ENCODE measurements at places on chromosomes 7 and 10. TPM values are rescaled to one million over a fixed set of nuclear protein-coding genes. Genes with fewer than 3 reads are reported as not detected.

Gene PTPRN2
- total RNA-seq: 0.78 TPM

Gene TMEM236
- total RNA-seq: 0.14 TPM

Gene SFTPA1
- not detected for total RNA-seq

Gene RNF32
- total RNA-seq: 2.6 TPM

Gene HOXA1
- 3.9 TPM for total RNA-seq

Gene CHAT
- not detected for total RNA-seq

DNA sequence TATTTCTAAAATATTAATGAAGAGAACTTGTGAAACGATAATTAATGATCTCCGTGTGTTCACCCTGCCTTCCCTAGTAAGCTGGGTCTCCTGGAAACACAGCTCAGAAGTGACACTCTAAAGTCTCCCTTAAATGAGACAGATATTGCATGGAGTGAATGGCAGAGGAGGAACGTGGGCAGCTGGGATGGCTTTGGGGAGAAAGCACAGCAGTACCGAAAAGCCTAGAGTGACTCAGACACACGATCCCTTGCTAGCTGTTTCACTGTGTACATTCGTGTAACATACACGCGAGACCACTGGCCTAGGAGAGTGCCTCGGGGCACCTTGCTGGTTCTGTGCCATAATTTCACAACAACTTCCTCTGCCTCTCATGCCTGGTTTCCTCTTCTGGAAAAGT is 199.9 kb upstream of the TCERG1L start:
- no peak for DNase-seq

- peak; percentile 47 for DNase-seq
These were observed 83.6 kb downstream of the KMT2E start for GRCh38 chr7:105097619-105098018.

GRCh38 chr10:93267521-93267920 is 193.8 kb downstream of the CYP26A1 start:
- DNase-seq: no peak

GRCh38 chr10:75344170-75344569 is 57.4 kb downstream of the ZNF503 start:
- DNase-seq: no peak

- peak; percentile 55 for DNase-seq
These were observed 93.0 kb downstream of the NHLRC2 start for GRCh38 chr10:113947184-113948041.

- DNase-seq: no peak
These were observed 33.6 kb downstream of the WASL start for GRCh38 chr7:123715198-123715597.

- no peak for DNase-seq
These were observed 7.7 kb downstream of the NPC1L1 start for GRCh38 chr7:44533301-44534055.

DNA sequence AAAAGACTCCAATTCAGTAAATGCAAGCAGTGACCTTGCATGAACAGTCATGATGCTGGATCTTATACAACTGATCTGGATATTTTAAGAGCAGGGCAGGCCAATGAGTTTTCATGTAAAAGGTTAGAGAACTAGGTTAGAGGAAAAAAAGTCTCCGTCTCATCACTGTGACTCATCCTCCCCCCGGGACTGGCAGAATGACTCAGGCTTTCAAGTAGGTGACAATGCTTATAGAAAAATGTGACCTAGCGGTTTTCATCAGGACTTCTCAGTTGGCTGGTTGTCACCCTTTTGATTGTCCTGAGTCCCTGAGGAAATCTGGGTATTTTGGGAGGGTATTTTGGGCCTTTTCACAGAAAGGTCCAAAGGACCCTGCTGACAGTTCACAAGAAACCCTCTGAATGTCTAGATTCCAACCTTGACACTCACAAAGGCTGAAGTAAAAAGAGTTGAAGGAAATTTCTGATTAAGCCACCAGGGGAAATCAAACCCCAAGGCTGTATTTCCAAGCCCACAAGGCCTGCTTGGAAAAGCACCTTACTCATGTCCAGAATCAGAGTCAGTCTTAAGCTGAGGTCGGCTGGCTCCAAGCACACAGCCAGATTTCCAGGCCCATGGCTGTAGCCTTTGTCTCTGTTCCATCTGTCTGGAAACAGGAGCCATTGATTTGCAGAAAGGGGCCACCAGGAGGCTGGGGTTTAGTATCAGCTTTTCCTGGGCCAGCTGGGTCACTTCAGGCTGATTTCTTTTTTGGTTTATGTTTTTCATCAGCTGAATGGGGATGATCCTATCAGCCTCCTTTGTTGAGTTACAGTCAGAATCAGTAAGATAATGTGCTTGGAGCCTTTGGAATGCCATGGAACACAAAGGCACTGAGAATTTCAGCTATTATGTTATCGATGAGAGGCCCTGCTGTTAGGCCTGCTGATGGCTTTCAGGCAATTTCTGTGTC is 226.4 kb upstream of the HABP2 start:
- DNase-seq: peak; percentile 86

- no peak for DNase-seq
These were observed 210.1 kb downstream of the AUTS2 start for GRCh38 chr7:69808391-69808790.

DNA sequence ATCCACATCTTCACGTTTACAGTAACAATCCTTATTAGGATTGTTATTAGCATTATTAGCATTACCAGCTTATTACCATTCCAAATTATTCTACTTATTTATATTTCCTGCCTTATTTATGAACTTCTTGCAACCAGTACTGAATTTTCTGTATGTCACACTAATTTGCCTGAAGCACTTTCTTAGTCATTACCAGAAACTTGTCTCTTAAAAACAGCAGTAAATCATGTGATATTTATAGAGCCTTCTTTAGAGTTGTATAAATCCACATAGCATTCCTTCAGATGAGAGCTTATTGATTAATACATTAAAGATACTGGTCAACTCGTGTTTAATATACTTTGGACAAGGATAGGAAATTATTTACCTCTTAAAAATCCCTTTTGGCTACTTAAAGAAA is 618.6 kb downstream of the SUGCT start:
- no peak for DNase-seq

GRCh38 chr7:38574086-38574485 is 57.1 kb downstream of the AMPH start:
- DNase-seq: no peak

DNA sequence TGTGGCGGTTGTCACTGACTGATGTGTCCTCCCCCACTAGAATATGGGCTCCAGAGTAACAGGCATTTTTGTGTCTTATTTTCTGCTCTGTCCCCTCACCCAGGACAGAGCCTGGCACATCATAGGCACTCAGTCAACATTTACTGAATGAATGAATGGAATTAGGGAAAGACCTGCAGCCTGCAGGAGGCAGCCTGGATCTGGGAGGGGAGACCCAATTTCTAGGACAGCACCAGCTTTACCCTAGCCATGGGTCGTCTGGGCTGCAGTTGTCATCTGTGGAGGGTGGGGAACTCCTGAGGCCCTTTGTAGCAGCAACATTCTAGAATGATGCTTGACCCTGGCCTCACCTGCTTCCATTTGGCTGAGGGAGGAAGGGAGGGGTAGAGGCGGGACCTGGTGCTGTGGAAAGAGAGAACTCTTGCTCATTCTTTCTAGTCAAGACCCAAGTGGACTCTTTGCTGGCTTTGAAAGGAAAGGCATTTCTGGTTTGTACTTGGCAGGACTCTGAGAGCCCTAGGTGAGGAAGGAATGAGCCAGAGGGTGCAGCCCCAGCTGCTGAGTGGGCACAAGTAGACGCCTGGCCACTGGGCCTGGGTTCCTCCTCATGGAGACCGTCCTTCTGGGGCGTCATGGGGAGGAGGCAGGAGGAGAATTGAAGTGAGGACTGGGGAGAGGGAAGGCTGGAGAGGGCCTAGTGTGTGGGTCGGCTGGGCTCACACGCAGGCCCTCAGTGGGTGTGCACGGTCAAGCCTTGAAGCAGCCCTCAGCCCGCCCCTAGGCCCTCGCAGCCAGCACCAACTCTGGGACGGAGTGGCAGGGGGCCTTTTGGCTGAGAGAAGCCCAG is 8.9 kb downstream of the FGF8 start:
- DNase-seq: no peak

- peak; percentile 3 for DNase-seq
These were observed 230.9 kb downstream of the CREB5 start for GRCh38 chr7:28643188-28643569.

DNA sequence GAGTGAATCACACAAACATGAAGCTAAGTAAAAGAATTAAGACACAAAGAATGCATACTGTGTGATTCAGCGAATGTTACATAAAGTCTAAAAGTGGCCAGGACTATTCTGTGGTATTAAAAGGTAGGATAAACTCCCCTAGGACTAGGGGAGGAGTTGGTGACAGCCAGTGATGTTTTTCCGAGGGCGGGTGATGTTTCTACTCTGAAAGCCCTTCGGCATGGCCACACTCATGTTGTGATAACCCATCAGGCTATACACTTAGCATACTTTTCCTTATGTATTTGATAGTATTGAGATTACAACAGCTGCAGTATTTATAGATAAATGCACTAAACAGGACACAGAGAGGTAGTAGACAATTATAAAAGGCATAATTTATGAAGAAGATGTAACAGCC is 15.8 kb upstream of the CYP2E1 start:
- no peak for DNase-seq
